HFFc6 (cell line): ENCODE measurements at places on chromosomes 7 and 10. TPM values are rescaled to one million over a fixed set of nuclear protein-coding genes. Genes with fewer than 3 reads are reported as not detected.

GRCh38 chr7:17009007-17009719 lies 127.4 kb upstream of the AGR3 start:
- DNase-seq, result peak; percentile 21

- no peak for DNase-seq
Measured at GRCh38 chr10:126481181-126481580, 92.9 kb upstream of the ADAM12 start.

ZNF37A gene
- 11.4 to 14.0 TPM (median 13.1 TPM) in 3 replicates for total RNA-seq

- DNase-seq, result peak; percentile 26
Measured at GRCh38 chr10:7945469-7946187, 108.9 kb upstream of the GATA3 start.

- peak; percentile 41 for DNase-seq
Measured at GRCh38 chr7:24825931-24826661, 68.8 kb upstream of the GSDME start.

ENO4 gene
- not detected in 3 replicates for total RNA-seq

- DNase-seq, result no peak
Measured at GRCh38 chr10:131131726-131132591, 179.6 kb downstream of the TCERG1L start.

DNA sequence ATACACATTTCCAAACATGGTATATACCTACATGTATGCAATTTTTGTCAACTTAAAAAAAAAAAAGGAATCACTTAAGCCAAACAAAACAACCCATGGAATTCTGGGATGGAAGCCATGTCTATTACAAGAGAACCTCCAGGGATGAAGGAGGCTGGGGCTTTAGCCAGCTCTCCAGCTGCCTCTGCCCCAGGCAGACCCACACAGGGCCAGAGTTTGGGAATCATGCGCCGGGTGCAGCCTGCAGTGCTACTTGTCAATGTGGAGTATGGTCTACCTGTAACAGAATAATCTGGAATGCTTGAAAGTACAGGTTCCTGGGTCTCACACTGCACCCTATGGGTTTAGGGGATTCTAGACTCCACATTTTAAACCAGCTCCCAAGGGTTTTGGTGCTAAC lies 10.8 kb downstream of the ATP6V0E2 start:
- DNase-seq, result no peak

MYH16 gene
- 0.06 TPM in 1 of 3 replicates, not detected in the others for total RNA-seq

DNA sequence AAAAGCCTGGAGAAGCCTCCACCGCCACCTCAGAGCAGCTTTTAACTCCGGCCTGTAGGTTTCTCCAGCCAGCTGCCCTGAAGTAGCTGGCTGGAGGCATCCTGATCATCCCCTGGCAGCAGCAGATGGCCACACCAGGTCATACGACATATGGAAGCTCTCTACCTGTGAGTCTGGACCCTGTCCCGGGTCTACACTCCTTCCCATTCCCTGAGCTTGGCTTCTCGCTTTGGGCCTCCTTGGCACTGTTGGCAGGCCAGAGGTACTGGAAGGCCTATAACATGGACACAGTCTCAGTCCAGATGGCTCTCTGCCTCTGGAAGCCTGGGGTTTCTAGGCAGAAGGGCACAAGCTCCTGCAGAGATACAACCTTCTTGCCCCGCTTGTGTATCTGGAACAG lies 43.5 kb upstream of the TRIM8 start:
- no peak for DNase-seq

NPSR1 gene
- not detected in 3 replicates for total RNA-seq

GRCh38 chr10:35781643-35782035 lies 139.5 kb upstream of the FZD8 start:
- DNase-seq, result no peak
